GM10248 (cell line): ENCODE measurements at places on chromosomes 1 and 21.

GRCh38 chr1:237041795-237042525 lies at the start of gene RYR2:
RYR2 (plus strand) TSS chr1:237042184; CDS start chr1:237042522, 338 bp downstream.
- DNase-seq, result peak; percentile 35

DNA sequence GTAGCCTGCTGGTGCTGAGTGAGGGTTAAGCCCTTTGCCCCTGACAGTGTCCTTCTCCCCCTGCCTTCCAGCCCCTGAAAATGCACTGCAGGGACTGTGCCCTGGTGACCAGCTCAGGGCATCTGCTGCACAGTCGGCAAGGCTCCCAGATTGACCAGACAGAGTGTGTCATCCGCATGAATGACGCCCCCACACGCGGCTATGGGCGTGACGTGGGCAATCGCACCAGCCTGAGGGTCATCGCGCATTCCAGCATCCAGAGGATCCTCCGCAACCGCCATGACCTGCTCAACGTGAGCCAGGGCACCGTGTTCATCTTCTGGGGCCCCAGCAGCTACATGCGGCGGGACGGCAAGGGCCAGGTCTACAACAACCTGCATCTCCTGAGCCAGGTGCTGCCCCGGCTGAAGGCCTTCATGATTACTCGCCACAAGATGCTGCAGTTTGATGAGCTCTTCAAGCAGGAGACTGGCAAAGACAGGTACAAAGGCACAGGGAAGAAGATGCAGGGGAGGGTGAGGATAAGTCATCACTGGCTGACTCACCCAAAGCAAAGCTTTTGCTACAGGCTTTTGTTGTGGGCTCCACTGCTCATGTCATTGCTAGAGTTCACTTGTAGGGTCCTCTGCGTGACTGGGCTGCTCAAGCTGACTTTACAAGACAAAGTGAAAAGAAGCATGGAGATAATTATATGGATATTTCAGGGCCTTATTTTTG lies 174.9 kb downstream of the PIGK start:
- DNase-seq, result no peak

- no peak for DNase-seq
These were observed 40.0 kb downstream of the RCAN1 start for GRCh38 chr21:34574601-34575529.

- no peak for DNase-seq
These were observed 51.8 kb downstream of the MT1HL1 start for GRCh38 chr1:236952246-236953003.

GRCh38 chr1:243409284-243409683 lies 153.4 kb downstream of the SDCCAG8 start:
- no peak for DNase-seq

- no peak for DNase-seq
These were observed 29.1 kb downstream of the ANGEL2 start for GRCh38 chr1:212986551-212986950.

GRCh38 chr1:239707615-239708014 lies 321.2 kb downstream of the CHRM3 start:
- DNase-seq, result no peak

DNA sequence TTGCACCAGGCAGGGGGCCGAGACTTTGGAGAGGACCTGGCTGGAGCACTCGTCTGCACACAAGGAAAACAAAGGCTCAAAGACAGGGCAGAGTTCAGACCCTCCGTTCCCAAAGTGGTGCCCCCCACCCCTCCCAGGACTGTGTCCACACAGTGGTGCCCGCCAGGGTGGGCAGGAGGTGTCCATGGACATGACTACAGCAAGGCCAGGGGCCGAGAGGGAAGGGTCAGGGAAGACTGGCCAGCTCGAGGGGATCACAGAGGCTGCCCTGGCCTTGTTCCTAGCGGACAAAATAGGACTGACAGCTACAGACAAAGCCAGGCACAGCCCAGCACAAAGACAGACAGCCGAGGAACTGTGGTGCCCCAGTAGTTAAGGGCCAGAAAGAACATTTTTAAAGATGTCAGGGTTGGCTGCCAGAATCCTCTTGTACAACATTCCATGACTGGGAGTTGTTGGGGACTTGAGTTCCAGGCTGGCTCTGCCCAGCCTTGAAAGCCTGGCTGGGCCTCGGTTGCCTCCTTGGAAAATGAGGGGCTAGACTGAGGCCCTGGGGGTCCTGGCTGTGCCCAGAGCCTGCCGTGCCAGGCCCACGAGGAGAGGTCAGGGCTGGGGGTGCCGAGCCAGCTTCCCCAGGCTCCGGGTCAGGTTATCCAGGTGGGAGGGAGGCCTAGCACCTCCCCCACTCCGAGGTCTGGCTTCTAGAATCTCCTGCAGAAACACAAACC lies 63.7 kb downstream of the SLX9 start:
- DNase-seq, result no peak

GRCh38 chr1:27713139-27713725 lies 12.5 kb upstream of the FAM76A start:
- no peak for DNase-seq

GRCh38 chr1:226217273-226217672 lies 6.2 kb upstream of the MIXL1 start:
- no peak for DNase-seq

GRCh38 chr21:29219165-29219770 lies 79.5 kb upstream of the BACH1 start:
- DNase-seq, result no peak

GRCh38 chr1:247747616-247748015 lies 325 bp downstream of the OR14A2 start:
- no peak for DNase-seq

- DNase-seq, result no peak
These were observed 12.0 kb downstream of the HMGB4 start for GRCh38 chr1:33875862-33876261.

GRCh38 chr1:38018864-38019343 lies 6.4 kb downstream of the UTP11 start:
- DNase-seq, result no peak

GRCh38 chr1:115454837-115455511 lies 116.9 kb upstream of the NGF start:
- DNase-seq, result no peak

DNA sequence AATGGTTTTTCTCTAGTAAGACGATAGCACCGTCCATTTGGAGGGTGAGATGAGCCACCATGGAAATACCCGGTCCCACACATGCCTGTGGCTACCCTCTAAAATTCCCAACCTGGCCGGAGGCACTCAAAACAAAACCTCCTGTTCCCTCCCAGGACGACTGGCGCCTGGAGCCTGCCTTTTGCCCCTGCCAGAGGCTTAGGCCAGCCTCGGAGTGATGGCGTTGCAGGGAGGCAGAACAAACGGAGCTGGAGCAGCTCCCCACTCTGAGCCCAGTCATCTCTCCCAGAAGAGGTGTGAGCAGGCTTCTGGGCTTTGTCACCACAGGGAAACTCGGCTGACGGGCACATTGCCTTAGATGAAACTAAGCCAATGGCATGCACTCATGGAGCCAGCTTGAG lies 213.7 kb upstream of the HOOK1 start:
- DNase-seq, result no peak

DNA sequence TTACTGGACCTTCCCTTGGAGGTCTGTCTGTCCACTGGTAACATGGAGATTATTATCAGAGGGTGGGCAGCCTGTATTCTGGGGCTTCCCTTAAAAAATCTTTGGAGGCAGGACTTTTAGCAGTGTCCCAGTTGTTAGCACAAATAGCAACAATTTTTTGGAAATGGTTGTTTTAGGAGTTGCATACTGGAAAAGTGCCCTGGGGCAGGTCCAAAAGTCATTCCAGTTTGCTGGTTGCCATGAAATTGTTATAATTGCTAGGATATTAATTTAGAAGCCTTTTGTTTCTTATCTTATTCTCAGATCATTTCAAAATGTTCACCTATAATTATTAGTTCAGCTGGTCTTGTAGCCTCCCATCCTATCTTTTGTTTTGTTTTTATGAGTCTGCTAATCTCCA lies 71.0 kb downstream of the PTGS2 start:
- DNase-seq, result no peak

- DNase-seq, result peak; percentile 0
These were observed 6.4 kb upstream of the NBPF11 start for GRCh38 chr1:148158341-148159003.

GRCh38 chr1:47938520-47938919 lies 58.7 kb downstream of the TRABD2B start:
- no peak for DNase-seq

GRCh38 chr1:240230816-240231215 lies 139.1 kb downstream of the FMN2 start:
- no peak for DNase-seq

GRCh38 chr1:116690396-116690848 lies 22.9 kb upstream of the IGSF3 start:
- DNase-seq, result no peak

DNA sequence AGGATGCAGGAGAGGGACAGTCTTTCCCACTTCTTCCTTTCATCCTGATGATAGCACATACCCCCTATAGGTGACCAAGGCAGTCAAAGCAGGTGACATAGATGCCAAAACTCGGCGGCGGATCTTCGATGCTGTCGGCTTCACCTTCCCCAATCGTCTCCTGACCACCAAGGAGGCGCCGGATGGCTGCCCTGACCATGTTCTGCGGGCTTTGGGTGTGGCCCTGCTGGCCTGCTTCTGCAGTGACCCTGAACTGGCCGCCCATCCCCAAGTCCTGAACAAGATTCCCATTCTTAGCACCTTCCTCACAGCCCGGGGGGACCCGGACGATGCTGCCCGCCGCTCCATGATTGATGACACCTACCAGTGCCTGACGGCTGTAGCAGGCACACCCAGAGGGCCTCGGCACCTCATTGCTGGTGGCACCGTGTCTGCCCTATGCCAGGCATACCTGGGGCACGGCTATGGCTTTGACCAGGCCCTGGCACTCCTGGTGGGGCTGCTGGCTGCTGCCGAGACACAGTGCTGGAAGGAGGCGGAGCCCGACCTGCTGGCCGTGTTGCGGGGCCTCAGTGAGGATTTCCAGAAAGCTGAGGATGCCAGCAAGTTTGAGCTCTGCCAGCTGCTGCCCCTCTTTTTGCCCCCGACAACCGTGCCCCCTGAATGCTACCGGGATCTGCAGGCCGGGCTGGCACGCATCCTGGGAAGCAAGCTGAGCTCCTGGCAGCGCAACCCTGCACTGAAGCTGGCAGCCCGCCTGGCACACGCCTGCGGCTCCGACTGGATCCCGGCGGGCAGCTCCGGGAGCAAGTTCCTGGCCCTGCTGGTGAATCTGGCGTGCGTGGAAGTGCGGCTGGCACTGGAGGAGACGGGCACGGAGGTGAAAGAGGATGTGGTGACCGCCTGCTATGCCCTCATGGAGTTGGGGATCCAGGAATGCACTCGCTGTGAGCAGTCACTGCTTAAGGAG lies 2.9 kb downstream of the NCDN start:
- DNase-seq, result no peak

DNA sequence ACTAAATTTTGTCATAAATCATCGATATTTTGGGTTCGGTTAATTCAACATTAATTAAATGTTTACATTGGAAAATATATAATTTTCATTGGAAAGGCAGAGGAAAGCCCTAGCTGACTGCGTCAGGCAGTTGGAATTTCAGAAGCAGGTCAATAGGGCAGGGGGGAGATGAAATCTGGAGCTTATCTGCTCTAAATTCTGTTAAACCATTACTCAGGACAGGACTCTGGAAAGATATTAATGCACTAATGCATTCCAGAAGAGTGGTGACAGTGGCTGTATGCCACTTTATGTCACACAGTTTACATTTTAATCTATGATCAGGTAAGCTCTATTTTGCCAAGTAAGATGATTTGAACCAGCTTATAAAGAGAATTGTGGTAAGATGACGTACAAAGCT lies 153.0 kb upstream of the B3GALT2 start:
- DNase-seq, result no peak

GRCh38 chr1:87435484-87435883 lies 106.8 kb downstream of the LMO4 start:
- DNase-seq, result no peak

GRCh38 chr1:177315761-177316160 lies 145.0 kb downstream of the BRINP2 start:
- DNase-seq, result no peak

GRCh38 chr1:94654031-94654430 lies 112.5 kb upstream of the F3 start:
- DNase-seq, result no peak

GRCh38 chr1:231241750-231242149 lies 738 bp downstream of the GNPAT start:
- peak; percentile 43 for DNase-seq

GRCh38 chr1:8439015-8439702 lies 121.2 kb downstream of the SLC45A1 start:
- DNase-seq, result peak; percentile 75

- peak; percentile 56 for DNase-seq
These were observed 2.2 kb upstream of the TESK2 start for GRCh38 chr1:45493116-45493697.

GRCh38 chr1:63612564-63612963 lies 19.4 kb downstream of the PGM1 start:
- DNase-seq, result no peak

DNA sequence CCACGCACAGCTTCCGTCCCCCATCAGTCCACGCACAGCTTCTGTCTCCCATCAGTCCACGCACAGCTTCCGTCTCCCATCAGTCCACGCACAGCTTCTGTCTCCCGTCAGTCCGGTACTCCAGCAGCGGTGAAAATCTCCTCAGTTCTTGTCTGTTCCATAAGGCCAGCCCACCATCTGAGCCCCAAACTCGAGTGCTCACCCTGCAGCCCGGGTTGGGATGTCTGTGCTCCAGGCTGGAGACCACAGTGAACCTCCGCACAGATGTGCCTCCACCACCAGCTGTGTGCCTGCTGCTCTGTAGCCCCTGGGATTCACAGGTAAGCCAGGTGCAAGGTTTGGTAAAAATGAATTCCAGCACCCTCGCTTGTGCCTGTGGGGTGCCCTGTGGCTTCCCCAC lies 258.6 kb downstream of the NPHP4 start:
- DNase-seq, result no peak
